Pons (tissue), 1 donor: ENCODE measurements at places on chromosomes 16 and 17.

DNA sequence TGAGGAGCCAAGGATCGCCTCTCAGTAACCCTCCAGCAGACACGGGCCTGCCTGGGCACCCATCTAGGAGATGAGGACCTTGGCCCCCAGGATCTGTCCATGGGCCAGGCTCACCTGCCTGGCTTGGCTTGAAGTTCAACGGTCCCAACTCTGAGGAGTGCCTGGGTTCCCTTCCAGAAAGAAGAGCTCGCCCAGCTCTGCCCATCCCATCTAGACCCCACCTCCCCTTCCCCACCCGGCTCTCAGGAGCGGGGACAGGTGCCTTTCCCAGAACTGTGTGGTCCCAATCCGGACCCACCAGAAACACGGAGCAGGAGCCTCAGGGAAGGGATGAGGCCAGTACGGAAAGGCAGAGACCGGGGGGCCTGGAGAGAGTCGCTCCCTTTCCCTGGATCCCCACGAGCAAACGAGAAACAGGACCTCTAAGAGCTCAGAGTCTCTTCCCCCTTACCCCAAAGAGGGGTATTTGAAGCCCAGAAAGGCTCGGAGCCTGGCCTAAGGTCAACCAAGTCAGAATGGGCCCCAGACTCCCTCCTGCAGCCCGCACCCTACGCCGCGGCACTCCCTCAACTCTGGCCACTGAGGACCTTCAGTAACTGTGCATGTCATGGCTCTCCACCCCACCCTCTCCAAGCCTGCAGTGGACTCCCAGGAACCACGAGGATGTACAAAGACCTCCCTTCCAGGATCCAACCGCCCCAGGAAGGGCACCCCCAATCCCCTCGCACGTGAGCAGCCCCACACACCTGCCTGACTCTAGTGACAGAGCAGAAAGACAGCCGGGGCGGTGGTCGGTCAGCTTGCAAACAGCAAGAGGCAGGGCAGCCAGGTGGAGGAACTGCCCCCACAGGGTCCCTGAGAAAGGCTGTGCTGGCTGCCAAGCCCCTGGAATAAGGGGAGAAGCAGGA lies 5.4 kb downstream of the CLUH start:
- DNase-seq = no peak

GRCh38 chr16:56584276-56584675 lies 5.1 kb upstream of the MT3 start:
- no peak for DNase-seq

- DNase-seq = no peak
Observed at GRCh38 chr16:21614896-21615295, 15.5 kb downstream of the METTL9 start.

GRCh38 chr17:37438141-37438540 lies 31.5 kb downstream of the TADA2A start:
- DNase-seq = no peak

DNA sequence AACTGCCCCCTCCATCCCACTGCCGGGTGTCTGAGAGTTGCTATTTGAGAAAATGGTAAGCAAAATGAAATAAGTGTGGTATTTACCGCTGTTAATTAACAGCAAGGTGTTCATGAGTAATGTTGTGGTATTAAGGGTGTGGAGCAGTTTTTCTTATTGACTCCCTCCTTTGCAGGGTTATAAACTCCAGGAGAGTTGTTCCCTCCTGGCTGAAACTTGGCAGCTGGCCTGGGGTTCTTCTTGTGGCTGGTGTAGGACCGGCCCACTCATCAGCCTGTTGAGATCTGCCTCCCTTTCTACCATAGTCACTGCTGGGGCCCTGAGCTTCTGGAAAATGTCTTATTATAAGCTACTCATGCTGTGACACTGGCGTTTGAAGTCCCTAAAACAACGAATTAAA lies 128.6 kb downstream of the SOX9 start:
- DNase-seq = no peak

GRCh38 chr17:14791221-14791620 lies 473.9 kb downstream of the PMP22 start:
- DNase-seq = no peak

DNA sequence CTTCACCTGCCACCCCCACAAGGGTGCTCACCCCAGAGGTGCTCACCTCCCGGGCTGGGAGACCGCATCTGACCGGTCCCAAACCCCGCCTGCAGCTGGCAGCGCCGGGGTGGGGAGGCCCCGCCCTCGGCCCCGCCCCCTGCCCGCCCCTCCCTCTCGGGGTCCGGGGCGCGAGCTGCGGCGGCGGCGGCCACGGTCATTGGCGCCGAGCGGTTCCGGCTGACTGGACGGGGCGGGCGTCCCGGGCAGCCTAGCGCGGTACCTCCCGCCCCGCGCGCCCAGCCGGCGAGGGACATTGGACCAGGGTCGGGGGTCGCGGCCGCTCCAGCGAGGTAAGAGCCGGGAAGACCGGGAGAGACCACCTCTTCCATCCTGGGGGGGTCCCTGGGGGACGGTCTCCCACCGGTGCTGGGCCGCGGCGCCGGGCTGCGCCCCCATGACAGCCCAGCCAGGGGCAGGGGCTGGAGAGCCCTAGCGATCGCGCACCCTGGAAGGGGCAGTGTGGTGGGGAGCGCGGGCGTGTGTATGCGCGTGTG lies at the start of gene CACNG5:
Gene CACNG5, plus strand, starts transcription at position 199 of the 536 bp plus-strand sequence. CDS start 42,216 bp downstream, outside the sequence.
- no peak for DNase-seq

DNA sequence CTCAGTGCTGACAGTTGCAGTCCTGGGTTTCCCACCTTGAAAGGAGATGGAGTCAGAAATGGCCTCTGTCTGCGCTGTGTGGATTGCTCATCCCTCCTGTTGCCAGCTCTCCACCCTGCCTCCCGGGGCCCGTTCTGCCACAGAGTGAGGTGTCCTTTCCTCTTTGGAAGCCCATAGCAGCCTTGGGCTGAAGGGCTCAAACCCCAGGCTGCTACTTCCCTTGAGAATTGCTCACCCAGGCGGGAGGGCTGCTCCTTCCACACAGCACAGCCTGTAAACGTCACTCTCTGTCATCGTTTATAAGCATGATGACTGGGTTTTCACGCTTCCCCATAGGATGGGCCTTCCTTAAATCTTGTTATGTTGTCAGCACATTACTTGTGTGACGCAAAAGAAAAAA lies 62.7 kb downstream of the FOXK2 start:
- no peak for DNase-seq

DNA sequence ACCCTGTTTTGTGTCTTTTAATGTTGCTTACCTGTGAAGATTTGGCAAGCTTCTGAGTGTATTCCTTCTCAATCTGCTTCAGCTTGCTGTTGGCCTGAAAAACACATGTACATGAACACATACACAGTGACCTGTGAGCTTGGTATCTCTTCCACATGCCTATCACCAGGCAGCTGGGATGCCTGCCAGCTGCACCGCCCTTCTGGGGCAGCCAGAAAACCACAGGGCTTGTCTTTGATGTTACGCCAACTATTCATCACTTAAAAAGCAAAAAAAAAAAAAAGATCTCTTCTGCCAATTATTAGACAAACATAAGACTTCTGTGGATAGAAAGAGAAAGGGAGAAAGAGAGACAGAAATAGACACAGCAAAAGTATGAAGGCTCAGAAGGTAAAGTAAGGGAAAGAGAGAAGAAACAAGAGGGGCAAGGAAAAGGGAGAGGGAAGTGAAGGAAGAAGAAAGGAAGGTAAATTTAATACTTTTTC lies 189.2 kb upstream of the AXIN2 start:
- peak; percentile 53 for DNase-seq

- peak; percentile 91 for DNase-seq
Observed at GRCh38 chr16:70700101-70701020, 14.5 kb upstream of the MTSS2 start.
